ENCODE measurements at places on chromosomes 1 and 21.

- no peak for DNase-seq
These were observed 696.7 kb downstream of the PTPRU start for GRCh38 chr1:29933067-29933466.

DNA sequence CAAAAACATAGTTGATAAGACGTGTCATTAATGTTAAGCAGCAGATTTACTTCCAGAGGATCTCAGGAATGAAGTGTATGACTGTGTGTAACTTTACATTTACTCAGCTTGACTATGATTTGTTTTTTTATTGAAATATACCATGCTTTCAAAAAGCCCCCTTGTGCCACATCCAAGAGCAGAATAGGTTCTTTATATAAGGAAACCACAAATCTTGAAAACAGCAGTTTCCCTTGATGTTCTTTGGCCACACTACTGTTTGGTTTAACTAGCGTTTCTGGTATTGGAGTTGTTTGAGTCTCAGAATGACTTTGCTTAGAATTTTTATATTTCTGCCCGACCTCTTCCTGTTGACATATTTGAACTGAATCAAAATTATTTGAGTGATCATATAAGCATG lies 25.0 kb downstream of the LRRC8C start:
- DNase-seq: no peak

- no peak for DNase-seq
These were observed 13.1 kb downstream of the S100A10 start for GRCh38 chr1:151980287-151981177.

DNA sequence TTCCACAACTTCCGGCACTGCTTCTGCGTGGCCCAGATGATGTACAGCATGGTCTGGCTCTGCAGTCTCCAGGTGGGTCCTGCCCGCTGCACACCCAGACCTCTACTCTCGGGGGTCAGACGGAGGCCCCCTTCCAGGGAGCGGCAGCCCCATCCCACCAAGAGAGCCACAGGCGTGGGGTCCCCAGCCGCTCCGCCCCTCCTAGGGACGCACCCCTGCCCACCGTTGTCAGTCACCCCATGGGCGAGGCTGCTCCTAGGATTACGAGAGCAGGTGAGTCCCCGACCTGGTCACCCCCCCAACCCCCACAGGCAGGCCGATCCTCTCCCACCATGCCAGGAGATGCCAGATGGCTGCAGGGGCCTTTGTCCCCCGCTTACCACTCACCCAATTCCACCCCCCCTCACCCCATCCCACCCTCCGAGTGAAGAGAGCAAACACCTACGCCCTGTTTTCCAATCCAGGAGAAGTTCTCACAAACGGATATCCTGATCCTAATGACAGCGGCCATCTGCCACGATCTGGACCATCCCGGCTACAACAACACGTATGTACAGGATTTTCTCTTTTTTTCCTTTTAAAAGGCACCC lies 107.0 kb downstream of the PDE9A start:
- DNase-seq: no peak

DNA sequence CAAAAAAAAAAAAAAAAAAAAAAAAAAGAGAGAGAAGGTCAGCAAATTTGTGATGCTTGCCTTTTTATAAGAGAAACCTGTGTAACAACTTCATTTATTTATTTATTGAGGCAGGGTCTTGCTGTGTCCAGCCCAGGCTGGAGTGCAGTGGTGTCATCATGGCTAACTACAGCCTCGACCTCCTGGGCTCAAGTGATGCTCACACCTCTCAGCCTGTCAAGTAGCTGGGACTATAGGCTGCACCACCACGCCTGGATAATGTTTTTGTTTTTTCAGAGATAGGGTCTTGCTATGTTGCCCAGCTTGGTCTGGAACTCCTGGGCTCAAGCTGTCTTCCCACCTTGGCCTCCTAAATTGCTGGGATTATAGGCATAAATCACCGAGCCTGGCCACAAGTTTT lies 42.4 kb downstream of the DHCR24 start:
- DNase-seq: no peak

DNA sequence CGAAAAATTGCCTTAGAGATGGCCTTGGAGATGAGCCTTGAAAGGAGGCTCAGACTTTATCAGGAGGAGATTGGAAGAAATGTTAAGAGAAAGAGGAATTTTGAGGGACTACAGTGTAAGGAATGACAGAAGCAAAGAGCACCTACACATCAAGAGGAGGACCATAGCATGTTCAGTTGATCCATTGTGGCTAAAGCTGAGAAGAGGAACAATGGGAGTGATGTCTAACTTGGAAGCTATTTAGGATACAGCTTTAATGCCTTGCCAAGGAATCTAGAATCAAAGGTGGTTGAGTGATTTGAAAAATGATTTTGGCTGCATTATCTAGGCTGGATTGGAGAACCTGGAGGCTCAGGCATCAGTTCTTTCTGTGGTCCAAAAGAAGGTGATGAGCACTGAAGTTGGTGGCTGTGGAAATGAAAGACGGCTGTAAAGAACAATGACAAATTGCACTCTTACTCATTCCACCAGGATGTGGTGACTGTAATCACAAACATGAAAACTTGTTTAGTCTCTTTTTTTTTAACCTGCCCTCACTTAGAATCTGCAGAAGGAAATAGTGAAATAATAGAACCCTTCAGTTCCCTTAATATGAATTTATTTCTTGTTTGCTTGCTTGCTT lies 11.3 kb downstream of the FAM20B start:
- DNase-seq: no peak

DNA sequence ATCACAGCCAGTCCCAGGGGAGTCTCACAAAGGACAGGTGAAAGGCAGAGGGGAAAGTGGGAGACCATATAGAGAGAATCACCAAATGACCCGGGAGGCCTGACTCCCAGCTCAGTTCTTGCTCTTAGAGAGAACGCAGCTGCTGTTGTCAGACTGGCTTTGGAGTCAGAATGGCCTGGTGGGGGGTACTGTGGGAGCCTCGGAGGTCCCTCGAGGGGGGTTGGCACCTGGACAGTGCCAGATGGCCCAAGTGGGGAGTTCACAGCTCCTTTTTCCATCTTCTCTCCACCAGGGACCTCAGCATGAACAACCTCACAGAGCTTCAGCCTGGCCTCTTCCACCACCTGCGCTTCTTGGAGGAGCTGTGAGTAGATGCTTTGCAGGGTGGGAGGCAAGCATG lies 31.5 kb downstream of the LGR6 start:
- DNase-seq: no peak

- no peak for DNase-seq
These were observed 25.8 kb downstream of the HYI start for GRCh38 chr1:43427941-43428340.

DNA sequence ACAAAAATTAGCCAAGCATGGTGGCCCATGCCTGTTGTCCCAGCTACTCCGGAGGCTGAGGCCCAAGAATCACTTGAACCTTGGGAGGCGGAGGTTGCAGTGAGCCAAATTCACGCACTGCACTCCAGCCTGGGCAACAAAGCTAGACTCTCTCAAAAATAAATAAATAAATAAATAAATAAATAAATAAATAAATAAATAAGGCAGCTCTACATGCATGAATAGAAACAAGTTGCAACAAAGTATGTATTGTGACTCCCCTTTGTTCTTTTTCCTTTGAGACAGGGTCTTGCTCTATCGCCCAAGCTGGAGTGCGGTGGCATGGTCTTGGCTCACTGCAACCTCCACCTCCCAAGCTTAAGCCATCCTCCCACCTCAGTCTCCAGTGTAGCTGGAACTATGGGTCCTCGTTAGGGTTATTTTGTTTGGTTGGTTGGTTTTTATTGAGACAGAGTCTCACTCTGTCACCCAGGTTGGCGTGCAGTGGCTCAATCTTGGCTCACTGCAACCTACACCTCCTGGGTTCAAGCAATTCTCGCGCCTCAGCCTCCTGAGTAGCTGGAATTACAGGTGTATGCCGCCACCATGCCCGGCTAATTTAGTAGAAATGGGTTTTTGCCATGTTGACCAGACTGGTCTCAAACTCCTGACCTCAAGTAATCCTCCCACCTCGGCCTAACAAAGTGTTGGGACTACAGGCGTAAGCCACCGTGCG lies 8.0 kb downstream of the USP48 start:
- DNase-seq: no peak

GRCh38 chr1:182244451-182244850 lies 147.1 kb downstream of the GLUL start:
- no peak for DNase-seq

- no peak for DNase-seq
These were observed 70.5 kb upstream of the GADD45A start for GRCh38 chr1:67614511-67614934.

DNA sequence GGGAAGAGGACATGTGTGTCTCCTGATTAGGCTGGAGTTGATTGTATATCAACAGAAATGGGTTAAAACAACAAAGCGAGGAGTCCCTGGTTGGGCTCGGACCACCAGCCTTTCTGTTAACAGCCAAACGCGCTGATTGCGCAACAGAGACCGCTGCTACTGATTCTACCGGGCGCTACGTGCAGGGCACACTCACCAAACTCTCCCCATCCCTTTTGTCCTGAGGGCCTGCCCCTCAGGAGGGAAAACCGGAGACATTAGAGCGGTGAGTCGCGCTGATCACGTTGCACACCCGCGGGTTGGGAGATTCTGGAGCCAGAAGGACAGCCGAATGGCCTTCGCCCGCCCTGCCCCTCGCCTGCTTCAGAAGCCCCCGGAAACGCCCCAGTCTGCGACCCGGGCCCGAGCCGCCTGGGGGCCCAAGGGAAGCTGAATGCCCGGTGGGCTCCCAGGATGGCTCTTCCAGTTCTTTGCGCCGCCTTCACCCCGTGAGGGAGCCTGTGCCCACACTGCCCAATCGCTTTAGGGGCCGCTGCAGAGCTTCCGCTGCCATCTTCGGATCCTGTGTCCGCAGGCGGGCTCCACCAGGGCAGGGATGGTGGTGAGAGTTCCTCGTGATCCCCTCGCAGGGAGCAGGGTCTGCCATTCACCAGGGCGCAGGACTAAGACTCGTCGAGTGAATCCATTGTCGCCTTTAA lies 165.4 kb upstream of the NBPF11 start:
- no peak for DNase-seq

- no peak for DNase-seq
These were observed 676.1 kb downstream of the PTPRU start for GRCh38 chr1:29912425-29912824.

GRCh38 chr1:205805082-205805711 lies 7.8 kb downstream of the SLC41A1 start:
- peak; percentile 28 for DNase-seq

DNA sequence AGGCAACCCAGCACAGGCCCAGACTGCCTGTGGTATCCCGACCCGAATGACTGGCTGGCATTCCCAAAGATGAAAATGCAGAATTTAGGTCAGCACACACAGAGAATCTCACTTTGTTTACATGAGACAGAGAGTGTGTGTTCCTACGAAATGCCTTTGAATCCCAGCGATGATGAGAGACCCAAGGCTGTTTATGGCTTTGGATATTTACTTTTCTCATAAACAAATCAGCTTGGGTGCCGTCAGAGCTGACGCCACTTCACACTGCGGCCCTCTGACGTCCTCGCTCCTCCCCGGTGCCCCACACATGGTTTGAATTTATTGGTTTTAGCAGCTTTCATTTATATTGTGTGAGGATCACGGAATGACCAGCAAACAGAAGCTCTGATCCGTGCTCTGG lies 18.7 kb downstream of the TRABD2B start:
- DNase-seq: no peak

DNA sequence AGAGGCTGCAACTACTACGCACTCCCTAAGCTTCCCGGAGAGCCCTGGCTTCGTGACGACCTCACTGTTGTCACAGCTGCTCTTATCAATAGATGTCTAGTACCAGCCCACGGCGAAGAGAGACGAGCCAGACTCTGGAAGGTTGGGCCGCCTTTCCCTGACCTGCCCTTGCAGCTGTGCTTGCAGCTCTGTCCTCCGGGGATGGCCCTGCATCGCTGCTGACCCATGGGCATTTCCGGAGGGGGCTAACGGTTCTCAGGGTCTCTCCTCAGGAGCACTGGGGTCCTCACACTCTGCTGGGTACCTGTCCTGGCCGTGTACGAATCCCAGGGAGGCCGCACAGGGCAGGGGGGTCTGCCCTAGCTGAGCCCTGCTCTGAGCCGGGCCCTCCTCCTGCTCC lies 93.8 kb upstream of the COL6A1 start:
- no peak for DNase-seq

- DNase-seq: no peak
These were observed 56.6 kb downstream of the FGGY start for GRCh38 chr1:59353453-59353852.

DNA sequence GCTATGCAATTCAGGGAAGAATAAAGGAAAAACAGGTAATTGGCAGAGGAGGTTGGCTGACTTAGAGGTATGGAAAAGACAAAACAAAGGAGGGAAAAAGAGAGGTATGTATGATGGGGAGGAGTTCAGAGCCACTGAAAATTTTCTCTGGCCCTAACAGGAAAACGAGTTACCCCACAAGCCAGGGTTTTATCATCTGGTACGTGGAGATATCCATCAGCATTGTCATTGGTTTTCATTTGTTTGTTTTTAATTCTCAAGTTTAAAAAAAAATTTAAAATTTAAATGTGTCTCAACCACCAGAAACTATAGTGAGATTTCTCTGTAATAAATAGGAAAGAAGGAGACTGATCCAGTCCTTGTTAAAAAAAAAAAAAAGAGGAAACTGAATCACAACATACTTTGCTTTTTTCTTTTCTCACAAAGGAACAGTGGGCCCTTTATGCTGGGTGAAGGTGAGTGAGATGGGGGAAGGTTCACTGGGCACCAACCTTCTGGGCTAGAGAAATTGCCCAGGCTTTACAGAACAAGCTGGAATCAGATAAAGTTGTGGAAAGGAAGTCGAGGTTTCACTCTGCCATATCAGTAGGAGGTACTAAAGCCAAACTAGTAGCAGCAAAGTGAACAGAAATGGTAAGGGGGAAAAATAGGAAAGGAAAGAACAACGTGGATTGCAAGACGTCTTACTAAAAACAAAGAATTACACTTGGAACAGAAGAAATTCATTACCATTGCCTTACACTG lies 2.7 kb downstream of the IFNAR2 start:
- DNase-seq: no peak
